ENCODE measurements at places on chromosomes 13 and 19. TPM values are rescaled to one million over a fixed set of nuclear protein-coding genes. Genes with fewer than 3 reads are reported as not detected.
A peak's percentile ranks its signal among the peaks of the same experiment; 100 is the strongest.

DNA sequence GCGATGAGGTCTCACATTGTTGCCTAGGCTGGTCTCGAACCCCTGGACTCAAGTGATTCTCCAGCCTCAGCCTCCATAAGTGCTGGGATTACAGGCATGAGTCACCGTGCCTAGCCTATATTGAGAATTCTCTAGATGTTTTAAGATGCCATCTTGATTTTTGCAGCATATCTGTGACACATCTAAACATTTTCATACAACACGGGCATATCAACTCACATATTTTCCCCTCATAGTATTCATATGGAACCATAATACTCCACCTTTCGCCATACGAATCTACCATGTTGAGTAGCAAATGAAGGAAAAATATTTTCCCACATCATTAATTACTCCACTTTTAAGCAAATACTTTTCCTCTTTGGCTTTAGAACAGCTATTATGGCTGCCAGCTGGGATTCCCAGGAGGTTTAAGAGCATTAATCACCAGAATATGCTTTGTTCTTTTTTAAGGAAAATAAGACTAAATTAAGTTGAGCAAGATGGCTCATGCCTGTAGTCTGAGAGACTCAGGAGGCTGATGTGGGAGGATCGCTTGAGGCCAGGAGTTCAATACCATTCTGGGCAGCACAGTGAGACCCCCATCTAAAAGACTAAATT, 56.9 kb upstream of the GTF2F2 start:
- DNase-seq: no peak

DNA sequence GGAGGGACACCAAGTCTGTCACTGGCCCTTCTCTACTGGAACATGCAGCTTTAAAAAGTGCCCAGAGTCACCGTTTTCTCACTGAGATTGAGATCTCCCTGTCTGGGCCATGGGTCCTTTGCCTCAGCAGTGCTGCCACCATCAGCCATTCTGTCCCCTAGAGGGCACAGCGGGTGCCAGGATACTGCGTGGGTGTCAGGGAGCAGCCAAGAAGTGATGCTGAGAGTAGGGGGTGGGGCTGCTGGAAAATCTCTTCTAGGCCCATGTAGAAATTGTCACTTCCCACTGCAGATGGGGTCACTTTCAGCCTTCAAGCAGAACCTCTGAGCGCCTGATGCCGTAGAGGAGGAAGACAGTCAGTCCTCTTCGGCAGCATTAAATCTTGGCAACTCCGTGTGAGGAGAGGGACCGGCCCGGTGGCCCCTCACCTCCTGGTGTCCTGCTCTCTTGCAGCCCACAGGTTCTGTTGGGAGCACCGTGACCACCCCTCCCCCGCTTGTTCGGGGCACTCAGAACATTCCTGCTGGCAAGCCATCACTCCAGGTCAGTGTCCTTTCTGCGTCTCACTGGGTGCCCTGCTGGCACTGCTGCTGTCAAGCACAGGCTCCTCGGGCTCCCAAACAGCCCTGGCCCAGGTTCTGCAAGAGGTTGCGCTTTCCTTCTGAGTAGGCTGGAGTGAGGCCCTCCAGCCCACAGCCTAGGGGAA, 21.4 kb downstream of the TSSK6 start:
- no peak for DNase-seq

DNA sequence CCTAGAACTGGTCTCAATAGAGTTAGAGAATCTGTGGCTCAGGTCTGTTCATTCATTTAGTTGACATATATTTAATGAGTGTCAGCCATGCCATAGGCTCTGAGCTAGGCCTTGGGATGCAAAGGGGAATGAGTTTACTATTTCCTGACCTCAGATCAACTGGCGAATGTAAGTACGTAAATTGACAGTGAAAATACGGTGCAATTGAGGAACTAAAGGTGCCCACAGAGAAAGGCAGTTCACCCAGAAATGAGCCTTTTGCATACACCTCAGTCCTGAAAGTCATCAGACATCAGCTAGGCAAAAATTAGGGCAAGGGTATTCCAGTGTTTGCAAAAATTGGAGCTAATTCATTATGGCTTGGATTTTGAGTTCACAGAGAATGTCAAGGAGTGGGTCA, 20.6 kb upstream of the UPF3A start:
- DNase-seq: peak; percentile 51

DNA sequence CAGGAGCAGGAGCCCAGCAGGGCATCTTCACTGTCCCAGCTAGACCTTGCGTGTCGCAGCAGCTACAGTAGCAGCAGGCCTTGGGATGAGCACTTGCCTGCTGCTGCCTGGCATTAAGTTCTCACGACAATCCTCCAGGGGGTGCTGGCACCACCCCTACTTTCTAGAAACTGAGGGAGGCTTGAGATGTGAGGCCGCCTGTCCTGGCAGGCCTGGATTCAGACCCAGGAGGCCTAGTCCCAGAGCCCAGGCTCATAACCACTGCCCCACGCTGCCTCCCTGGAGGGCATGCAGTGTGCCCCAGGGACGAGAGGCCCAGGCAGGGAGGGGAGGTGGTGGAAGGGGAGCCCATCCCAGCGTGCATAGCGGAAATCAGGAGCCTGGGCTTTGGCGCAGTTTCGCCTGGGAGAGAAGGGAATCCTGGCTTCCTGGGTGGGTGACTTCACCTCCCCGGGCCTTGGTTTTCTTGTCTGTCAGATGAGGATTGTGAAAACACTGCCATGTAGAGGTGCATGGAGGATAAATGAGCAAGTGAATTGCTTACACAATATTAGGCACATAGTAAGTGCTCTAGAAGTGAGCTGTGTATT, 26.1 kb downstream of the PPP5C start:
- DNase-seq: no peak

The CAPS gene
- polyA plus RNA-seq: 65.7 TPM

The FFAR1 gene
- 17.9 TPM for polyA plus RNA-seq

The MYO1F gene
- 76.3 TPM for polyA plus RNA-seq

GRCh38 chr13:106916329-106916976, 348.5 kb upstream of the ARGLU1 start:
- no peak for DNase-seq

DNA sequence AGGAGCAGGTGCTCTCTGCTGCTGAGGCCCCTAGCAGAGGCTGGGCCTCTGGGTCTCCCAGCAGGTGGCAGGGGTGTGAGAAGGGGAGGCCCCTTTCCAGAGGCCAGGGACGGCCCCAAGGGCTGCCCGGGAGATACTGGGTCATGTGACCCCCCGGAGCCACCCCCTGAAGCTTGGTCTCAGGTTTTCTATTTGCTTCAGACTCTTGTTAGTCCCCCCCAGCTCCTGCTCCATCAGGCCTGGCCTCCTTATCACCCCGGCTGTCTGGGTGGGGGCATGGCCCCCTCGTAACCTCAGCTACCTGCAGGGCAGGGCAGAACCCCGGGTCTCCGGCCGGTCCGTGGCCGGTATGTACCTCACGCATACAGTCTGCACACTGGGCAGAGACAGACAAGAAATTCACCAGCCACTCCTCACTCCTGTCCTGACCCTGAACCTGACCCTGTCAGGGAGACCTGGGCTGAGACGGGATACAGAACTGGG, 13.2 kb upstream of the TCF3 start:
- peak; percentile 45 for DNase-seq

GRCh38 chr19:33129901-33130300, 2.0 kb upstream of the WDR88 start:
- DNase-seq: no peak

GRCh38 chr13:110155072-110155471, 151.9 kb downstream of the COL4A1 start:
- DNase-seq: no peak

The SHC2 gene
- 0.19 TPM for polyA plus RNA-seq

GRCh38 chr13:21118180-21118579, 56.8 kb upstream of the LATS2 start:
- DNase-seq: no peak

DNA sequence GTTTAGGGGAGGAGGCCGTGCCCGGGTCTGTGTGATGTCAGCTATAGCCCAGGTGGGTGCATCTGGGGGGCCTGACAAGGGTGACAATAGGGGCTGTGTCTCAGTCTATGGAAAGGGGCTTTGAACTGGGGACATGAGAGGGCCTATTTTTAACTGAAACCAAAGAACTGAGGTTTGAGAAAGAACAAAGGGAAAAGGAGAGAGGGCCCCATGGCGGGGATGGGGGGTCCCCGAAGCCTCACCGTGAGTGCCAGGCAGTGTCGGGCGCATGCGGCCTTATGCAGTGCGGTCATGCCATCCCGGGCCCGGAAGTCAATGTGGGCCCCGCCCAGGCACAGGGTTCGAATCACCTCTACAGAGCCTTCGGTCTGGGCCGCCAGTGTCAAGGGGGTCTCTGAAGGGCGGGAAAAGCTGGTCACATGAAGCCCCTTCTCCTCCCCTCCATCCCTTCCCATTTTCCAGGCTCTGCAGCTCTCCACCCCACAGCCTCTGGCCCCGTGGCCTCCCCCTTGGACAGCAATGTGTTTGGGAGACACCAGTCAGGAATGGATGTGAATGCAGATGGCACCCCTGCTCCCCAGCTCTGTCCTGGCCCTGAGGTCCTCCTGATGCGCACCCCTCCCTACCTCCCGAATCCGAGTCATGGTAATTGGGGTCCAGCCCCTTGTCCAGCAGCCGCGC, 5.9 kb downstream of the SHANK1 start:
- DNase-seq: no peak

- DNase-seq: no peak
Observed at GRCh38 chr13:46866150-46866549, 30.7 kb downstream of the HTR2A start.

GRCh38 chr13:96771486-96772367, 222.5 kb downstream of the OXGR1 start:
- peak; percentile 2 for DNase-seq

- DNase-seq: no peak
Observed at GRCh38 chr13:95209109-95209508, 92.1 kb downstream of the ABCC4 start.

The GIPR gene
- polyA plus RNA-seq: 2.3 TPM

The STK11 gene
- 87.9 TPM for polyA plus RNA-seq

DNA sequence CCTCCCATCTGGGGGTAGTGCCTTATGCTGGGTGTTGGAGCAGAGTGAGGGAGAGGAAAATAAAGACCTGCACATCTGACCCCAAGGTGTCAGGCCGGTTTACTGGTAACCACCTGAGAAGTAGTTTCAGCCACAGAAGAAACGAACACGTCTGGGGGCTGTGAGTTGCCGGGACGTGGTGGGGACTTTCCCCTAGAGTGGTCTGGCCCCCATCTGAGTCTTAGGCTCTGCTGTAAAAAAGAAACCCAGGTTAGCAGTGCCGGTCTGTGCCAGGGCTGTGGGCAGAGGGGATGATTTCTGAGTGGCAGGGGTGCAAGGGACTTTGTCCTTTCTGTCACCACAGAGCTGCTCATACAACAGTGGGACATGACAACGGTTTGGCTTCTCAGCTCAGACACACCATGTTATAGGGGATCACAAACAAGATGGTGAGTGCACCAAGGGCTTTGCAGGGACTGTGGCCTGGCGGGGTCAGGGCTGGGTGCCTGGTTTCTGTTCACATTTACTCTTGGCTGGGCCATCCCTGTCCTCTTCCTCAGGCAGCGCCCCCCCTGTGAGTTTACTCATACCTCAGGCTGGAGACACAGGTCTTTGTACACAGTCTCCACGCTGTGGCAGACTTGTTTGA, 9.0 kb downstream of the GCDH start:
- DNase-seq: no peak

- DNase-seq: no peak
Observed at GRCh38 chr19:47226426-47227351, 4.3 kb downstream of the BBC3 start.

The KLC3 gene
- not detected for polyA plus RNA-seq

GRCh38 chr13:94864474-94864873, 152.1 kb upstream of the SOX21 start:
- DNase-seq: no peak

The PSG2 gene
- not detected for polyA plus RNA-seq

The OSCAR gene
- polyA plus RNA-seq: 1.7 TPM

DNA sequence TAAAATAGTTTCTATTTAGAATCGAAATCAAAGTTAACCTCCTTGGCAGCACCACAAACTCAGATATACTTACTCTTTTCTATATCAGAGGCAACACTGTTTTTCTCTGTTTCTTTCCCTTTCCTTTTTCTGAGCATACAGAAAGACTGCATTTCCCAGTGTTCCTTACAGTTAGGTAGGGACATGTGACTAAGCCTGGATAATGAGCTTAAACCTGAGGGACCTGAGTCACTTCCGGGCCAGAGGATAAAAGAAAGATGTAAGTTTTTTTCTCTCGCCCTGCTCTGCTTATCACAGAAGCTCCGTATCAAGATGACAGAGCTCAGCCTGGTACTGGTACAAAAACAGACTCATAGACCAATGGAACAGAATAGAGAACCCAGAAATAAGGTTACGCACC, 531.9 kb downstream of the KLF12 start:
- no peak for DNase-seq

DNA sequence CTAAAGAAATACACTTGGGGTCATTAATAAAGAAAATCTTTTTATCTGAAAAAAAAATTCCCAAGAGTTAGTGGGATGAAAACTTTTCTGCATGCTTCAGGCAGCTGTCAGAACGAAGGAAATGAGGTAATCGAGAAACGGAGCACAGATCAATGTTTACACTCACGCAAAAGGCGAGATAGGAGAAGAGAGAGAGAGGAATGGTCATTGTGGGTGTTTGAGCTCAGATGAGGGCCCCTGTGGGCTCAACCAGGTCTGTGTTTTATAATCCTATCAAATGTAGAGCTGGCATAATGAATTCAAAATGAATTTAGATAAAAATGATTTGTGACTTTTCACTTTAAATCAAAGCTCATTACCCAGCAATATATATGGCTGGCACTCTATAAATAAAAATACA, 6.3 kb upstream of the RXFP2 start:
- no peak for DNase-seq

GRCh38 chr13:100334214-100334613, 245.3 kb downstream of the PCCA start:
- DNase-seq: no peak

The FCER2 gene
- 497 TPM for polyA plus RNA-seq

DNA sequence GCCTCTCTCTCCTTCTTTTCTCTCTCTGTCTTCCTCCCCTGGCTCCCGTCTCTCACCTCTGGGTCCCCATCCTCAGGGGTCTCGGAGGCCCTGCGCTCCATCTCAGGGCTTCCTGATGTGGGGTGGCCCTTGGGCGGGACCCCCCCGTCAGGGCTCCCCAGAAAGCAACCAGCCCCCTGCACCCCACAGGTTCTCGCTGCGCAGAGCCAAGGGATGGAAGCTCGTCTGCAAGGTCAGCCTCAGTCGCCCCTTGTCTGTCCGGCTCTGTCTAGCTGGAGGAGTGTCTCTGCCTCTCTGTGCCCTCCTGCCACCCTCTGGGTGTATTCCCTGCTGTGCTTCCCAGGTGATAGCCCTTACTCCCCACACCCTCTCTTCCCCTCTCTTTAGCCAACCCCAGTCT, at the start of gene SBK3:
Gene SBK3 (minus strand): TSS at position 101 of the 400 bp plus-strand sequence. CDS start 0 bp downstream, at position 101.
- DNase-seq: no peak

- no peak for DNase-seq
Observed at GRCh38 chr13:45207319-45207718, 6.5 kb upstream of the KCTD4 start.

The ZNF723 gene
- polyA plus RNA-seq: not detected

The DAND5 gene
- polyA plus RNA-seq: not detected

DNA sequence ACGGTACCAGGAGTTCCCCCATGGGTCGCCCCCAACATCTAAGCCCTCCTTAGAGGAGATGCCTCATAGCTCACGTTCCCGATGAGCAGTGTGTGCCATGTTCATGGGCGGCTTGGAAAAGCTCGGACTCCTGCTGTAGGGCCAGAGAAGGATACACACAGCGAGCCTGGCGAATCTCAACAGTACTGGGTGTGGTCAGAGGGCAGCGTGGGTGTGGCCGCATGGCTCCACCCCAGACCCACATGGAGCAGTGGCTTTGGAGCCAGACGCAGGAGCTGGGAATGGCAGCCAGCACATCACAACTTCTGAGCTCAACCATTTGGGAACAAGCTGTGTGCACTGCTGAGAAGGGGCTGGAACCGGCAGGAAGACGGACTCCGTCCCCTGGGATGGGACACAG, 15.6 kb downstream of the CAPS start:
- no peak for DNase-seq

- no peak for DNase-seq
Observed at GRCh38 chr19:47280183-47280797, 5.6 kb downstream of the INAFM1 start.

Data from B cell (primary cell).